Activated CD4-positive, alpha-beta T cell treated with anti-CD3 and anti-CD28 coated beads for 36 hours (primary cell): ENCODE measurements at places on chromosomes 16 and 17.

DNA sequence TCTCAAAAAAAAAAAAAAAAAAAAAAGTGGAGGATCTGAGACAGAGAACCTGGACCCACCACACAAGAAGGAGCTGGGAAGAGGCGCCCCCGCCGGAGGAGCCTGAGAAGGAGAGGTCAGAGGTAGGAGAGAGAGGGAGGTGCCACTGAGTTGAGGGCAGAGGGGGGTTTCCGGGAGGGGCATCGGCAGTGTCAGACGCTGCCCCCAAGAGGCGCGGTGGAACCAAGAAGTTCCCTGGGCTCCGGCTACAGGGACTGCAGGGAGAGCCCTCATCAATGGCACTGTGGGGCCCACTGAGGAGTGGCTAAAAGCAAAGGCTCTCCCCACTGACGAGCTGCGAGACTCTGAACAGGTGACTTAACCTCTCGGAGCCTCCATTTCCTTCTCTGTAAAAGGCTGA is 4.2 kb downstream of the CCDC42 start:
- DNase-seq = peak; percentile 49
- H3K27me3 ChIP-seq = peaks cover 3% of the 10 kb centered on the region
- H3K27ac ChIP-seq = no peak overlapping the region
- H3K36me3 ChIP-seq = no peaks in the 10 kb centered on the region

GRCh38 chr17:62707425-62707739 is 79.9 kb downstream of the MRC2 start:
- H3K4me3 ChIP-seq = no peak overlapping the region
- no peak for DNase-seq
- peaks cover 35% of the 10 kb centered on the region for H3K27me3 ChIP-seq
- H3K36me3 ChIP-seq = no peaks in the 10 kb centered on the region

DNA sequence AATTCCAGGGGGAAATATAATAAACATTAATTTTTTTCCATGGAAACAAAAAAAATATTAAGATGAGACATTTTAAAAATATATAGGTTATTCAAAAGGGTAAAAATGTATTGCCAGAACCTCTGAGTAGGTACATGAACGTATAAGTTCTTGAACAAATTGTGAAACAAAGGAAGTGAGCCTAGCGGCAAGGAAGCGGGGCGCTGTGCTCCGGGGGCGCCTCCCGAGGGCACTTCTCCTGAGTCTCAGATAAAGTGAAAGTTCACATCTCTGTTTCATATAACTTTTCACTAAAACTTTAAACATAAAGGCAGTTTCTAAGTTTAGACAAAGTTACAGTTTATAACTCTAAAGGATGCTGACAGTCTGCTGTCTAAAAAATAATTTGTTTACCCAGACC is 52.3 kb downstream of the TNRC6C start:
- H3K27ac ChIP-seq = no peak overlapping the region
- peaks cover 8% of the 10 kb centered on the region for H3K36me3 ChIP-seq
- peak; percentile 44 for DNase-seq
- H3K4me1 ChIP-seq = peaks cover 29% of the 10 kb centered on the region

- no peak overlapping the region for H3K27ac ChIP-seq
- no peaks in the 10 kb centered on the region for H3K4me1 ChIP-seq
- DNase-seq = no peak
- H3K27me3 ChIP-seq = no peaks in the 10 kb centered on the region
These were observed 4.8 kb downstream of the EVPL start for GRCh38 chr17:76022285-76022684.

- H3K4me3 ChIP-seq = no peak overlapping the region
- no peaks in the 10 kb centered on the region for H3K4me1 ChIP-seq
- H3K27ac ChIP-seq = no peak overlapping the region
- H3K36me3 ChIP-seq = no peaks in the 10 kb centered on the region
- DNase-seq = no peak
- H3K27me3 ChIP-seq = peaks cover 9% of the 10 kb centered on the region
These were observed 263.5 kb downstream of the ENGASE start for GRCh38 chr17:79338152-79338551.
